Thoracic aorta (tissue), 2 donors: ENCODE measurements at places on chromosomes 16 and 17.

GRCh38 chr17:42566215-42566882 lies 551 bp upstream of the MLX start:
- DNase-seq, result no peak

DNA sequence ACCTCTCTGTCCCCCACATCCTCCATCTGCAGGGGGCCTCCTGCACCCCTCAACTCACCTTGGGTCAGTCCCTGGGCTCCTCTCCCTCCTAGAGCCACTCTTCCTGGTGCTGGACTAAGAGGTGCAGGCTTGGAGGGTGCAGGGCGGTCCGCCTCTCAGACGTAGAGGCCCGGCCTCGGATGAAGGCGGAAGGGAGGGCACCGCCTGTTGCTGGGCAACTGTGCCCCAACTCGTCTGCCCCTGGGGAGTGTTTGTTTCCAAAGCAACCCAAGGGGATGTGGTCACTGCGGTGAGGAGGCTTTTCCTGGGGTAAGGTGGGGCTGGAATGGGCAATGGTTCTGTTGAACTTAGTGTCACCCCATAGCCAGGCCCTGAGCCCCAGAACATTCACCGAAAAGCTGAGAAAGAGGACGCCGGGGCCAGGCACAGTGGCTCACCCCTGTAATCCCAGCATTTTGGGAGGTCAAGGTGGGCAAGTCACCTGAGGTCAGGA lies at the start of gene C16orf54:
Gene C16orf54 (minus strand): TSS at position 138 of the 493 bp plus-strand sequence. CDS start 1,039 bp downstream, outside the sequence.
- DNase-seq, result no peak

- no peak for DNase-seq
Observed at GRCh38 chr16:75109732-75110243, 6.8 kb downstream of the LDHD start.

- no peak for DNase-seq
Observed at GRCh38 chr17:31320791-31321190, 631 bp downstream of the EVI2A start.

- DNase-seq, result no peak
Observed at GRCh38 chr17:4986403-4986802, 1.1 kb downstream of the CAMTA2 start.

- peak; percentile 20 for DNase-seq
Observed at GRCh38 chr16:9053006-9053601, 38.3 kb upstream of the HAPSTR1 start.

DNA sequence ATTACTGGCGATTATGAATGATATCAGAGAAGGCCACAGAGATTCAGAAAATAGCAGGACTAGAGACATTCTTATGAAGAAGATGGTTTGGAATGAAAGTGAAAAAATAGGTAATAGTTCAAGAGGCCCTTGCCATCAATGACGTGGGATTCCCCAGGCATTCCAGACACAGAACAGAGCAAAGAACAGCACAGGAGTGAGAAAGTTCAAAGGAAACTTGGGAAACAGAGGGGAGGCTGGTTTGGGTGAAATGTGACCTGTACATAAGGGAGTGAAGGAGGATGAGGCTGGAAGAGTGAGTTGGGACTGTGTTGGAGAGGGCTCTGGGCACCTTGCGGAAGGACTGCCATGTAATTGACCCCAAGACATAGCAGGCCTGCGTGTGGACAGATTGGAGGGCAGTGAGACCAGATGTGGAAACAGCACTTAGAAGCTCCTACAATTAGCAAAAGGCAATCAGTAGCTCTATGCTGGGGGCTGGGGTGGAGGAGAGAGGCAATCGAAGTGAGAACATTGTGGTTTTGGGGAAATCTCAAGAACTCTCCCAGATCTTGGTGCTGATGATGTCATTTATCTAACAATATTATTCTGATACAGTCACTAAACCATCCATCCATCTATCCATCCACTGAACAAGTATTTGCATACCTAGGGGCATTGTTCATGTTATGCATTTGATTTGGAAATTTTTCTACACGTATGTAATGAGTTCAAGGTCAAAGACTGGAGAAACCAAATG lies 365.3 kb upstream of the ZFHX3 start:
- no peak for DNase-seq

GRCh38 chr16:72837846-72838585 lies 209.9 kb downstream of the ZFHX3 start:
- DNase-seq, result no peak

- no peak for DNase-seq
Observed at GRCh38 chr17:8841844-8842243, 25.6 kb downstream of the PIK3R6 start.
